Neural progenitor cell (in vitro differentiated cells): ENCODE measurements at places on chromosomes 2 and 18.

- no peak for DNase-seq
Observed at GRCh38 chr2:215966951-215967350, 46.4 kb downstream of the MREG start.

- DNase-seq = no peak
Observed at GRCh38 chr18:63763831-63764600, 11.2 kb upstream of the SERPINB7 start.

- peak; percentile 21 for DNase-seq
Observed at GRCh38 chr18:26470011-26470637, 78.2 kb downstream of the KCTD1 start.

DNA sequence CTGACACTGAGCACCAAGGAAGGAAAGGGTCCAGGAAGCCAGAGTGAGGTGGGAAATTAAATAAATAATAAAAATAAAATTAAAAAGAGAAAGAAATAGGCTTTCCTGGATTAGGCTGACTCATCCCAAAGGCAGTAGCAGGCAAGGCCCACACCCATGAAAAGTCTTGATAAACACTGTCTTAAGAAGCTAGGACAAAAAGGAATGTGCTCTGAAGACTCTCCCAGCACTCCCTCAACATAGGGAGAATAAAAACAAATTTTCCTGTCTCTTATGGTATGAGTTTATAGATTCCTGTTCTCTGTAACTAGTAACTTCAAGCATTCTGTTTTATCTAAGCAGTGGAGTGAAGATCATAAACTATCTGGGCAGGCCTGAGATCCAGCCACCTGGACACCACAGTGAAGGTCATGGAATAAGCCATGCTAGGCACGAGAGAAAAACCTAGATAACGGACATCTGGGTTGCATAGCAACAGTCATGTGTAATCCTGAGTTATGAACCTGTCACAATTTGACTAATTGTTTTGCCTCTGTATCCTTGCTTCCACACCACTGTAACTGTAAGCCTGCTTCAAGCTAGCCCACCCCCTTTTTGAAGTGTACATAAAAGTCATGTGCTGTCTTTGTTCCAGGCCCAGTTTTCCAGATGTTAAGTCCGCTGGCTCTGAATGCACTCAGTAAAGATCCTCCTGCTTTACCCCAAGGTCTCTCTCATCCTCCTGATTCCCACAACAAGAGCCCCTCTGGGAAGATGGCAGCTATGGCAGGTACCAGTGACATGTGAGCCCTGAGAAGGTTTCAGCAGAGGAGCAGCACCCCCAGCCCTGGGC is 107.8 kb downstream of the NDUFA10 start:
- DNase-seq = no peak

GRCh38 chr2:226304308-226304707 is 495.3 kb downstream of the IRS1 start:
- DNase-seq = no peak

- no peak for DNase-seq
Observed at GRCh38 chr2:231388725-231389346, 6.7 kb upstream of the B3GNT7 start.
